ENCODE measurements at places on chromosomes 7 and 10.

GRCh38 chr10:22067091-22067490 is 63.6 kb upstream of the DNAJC1 start:
- no peak for DNase-seq

DNA sequence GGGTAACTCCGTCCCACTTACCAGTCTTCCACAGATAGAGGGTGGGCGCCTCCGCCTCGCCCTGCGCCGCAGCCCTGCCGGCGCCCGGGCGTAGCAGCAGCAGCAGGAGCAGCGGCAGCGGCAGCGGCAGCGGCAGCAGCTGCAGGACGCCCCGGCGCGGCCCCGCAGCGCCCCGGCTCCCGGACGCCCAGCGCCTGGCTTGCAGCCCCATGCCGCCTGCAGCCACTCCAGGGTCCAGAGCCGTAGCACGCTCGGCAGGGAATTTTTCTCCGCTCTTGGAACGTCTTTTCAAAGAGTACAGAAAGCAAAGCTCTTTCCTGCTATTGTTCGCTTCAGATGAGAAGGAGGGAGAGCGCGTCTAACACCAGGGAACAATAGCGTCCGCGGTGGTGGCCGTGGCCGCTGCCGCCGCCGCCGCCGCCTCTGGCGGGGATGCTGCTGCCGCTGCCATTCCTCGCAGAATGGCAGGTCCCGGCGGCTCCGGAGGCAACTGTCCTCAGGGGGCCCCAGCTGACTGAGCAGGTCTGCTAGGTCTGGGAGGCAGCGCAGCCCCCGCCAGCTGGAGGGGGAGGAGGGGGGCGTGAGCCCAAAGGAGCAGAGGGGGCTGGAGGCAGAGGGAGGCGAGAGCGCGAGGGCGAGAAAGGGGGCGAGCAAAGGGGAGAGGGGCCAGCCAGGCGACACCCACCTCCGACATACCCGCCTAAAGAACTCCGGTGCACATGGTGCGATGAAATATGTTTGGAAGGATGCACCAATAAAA is at the start of gene THSD7A:
TSS of gene THSD7A (minus strand) at position 463 of the 760 bp plus-strand sequence. CDS start at position 211, 252 bp downstream.
- DNase-seq: peak; percentile 2

GRCh38 chr10:91690996-91691676 is 58.3 kb upstream of the PPP1R3C start:
- no peak for DNase-seq

DNA sequence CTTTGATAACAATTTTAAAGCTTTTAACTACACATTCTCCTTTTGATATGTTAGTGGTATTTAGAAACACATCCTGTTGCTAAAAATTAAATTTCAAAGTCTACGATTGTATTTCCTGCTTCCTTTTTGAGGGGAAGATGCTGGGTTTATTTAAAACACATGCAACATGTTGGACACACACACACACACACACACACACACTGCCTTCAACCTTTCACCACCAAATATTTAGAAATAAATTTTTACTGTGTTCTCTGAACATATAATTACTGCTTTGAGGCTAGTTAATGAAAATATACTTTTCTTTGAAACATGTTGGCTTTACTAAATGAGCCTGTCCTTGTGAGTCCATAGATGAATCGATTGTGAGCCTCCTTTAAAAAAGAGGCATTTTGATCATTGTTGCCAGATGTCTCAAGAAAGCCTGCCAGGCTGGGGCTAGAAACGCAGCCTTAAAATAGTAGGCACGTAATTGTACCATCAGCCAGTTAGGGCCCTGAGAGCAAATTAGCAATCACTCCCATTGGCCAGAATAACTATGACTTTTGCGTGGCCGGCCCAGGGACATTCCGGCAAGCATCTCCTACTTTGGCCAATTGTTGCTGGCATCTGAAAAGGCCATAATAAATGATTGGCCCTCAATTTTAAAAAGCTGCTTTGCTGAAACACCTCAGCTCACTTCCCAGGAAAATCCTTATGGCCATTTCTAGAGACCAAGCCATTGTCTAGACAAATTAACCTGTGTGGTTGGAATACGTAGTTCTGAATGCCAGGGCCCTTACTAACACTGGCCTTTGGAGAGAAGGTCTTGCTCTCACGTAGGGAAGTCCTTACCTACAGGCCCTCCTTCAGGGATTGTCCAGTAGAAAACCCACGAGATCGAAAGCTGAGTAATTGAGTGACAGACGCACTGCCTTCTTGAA is 9.9 kb upstream of the TEX36 start:
- DNase-seq: no peak

DNA sequence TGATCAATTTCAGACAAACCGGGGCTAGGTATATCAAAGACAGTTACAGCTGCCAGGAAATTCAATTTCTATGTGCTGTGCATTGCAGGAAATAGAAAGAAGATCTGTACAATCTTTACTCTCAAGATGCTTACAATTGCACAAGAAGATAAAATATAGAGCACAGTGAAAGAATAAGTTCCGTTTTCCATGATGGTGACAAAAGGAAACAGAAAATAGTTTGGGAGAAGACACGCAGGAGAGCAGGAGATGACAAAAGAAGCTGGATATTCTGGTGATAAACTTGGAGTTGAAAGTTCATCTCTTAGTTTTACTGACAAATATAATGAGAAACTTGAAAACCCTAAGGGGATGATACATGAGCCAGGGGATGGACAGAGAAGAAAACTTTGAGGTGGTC is 646.0 kb downstream of the PARD3 start:
- DNase-seq: no peak

DNA sequence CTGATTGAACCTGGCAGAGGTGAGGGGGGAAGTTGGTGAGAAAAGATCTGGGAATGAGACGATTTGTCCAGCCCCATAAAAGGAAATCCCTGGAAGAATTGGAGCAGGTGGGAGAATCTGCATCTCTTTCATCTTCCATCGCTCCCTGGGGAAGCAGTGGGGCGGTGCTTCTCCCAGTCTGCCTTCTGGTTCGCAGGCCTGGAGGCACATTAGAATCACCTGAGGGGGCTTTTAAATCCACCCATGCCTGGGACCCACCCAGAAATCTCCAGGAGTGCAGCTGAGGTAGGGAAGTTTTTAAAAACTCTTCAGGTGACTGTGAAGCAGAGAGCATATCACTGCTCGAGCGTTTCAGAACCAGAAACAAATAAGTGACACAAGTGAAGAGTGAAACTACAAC is 26.7 kb upstream of the SYPL1 start:
- no peak for DNase-seq

DNA sequence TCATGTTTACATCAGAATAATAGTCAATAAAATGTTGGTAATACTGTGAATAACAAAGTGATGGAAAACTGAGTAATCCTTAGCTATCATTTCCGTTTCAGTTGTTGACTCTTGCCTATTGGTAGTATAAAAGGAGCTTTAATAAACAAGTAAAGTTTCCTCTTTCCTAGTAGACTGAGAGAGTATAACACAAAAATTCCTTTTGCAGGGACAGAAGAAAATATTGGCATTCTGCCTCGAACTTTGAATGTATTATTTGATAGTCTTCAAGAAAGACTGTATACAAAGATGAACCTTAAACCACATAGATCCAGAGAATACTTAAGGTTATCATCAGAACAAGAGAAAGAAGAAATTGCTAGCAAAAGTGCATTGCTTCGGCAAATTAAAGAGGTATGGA is 9.4 kb downstream of the KIF20B start:
- no peak for DNase-seq

DNA sequence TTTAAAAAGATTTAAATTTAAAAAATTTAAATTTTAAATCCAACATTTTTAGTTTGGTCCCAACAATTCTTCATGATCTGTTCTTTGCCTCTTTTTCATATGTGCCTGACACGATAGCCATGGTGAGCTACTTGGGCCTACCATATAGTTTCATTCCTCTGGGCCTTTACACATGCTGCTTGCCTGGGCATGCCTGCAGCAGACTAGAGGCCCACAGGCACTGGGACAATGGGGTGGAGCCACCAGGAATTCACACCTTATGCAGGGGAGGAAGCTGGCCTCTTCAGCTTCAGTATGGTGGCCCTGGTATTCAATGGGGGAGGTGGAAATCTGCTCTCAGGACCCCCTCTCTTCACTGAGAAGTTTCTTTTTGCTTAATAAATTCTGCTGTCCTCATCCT is 37.8 kb upstream of the ZNF365 start:
- no peak for DNase-seq

DNA sequence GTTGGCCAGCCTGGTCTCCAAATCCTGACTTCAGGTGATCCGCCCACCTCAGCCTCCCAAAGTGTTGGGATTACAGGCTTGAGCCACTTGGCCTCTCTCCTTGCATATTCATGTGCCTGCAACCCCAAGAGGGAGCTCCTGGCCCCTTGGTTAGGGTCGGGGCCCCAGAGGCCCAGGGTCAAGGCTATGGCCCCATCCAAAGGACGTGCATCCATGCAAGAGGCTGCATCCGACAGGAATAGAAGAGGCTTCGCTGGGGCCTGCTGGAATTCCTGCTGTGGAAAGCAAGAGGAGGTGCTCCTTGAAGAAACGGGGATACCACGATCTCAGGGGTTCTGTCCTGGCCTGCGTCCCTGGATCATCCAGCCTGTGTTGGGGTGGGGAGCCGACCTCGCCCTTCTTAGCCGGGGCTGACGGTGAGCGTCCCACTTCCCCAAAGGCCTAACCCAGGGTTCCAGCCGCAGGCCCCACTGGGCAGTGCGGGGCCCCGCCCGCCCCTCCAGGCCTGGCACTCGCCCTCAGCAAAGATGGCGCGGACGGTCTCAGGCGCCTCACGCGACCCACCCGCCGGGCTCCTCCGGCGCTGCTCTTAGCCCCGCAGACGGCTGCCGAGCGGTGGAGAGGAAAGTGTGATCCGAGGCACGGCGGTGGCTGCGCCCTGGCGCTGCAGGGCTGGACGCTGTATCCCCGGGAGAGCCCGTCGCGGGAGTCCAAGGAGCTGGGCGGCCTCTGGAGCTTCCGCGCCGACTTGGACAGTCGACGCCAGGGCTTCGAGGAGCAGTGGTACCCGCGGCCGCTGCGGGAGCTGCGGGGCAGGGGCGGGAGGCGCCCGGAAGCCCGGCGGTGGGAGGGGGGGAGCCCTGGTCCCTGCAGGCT is 54.7 kb downstream of the ZNF727 start:
- DNase-seq: no peak

DNA sequence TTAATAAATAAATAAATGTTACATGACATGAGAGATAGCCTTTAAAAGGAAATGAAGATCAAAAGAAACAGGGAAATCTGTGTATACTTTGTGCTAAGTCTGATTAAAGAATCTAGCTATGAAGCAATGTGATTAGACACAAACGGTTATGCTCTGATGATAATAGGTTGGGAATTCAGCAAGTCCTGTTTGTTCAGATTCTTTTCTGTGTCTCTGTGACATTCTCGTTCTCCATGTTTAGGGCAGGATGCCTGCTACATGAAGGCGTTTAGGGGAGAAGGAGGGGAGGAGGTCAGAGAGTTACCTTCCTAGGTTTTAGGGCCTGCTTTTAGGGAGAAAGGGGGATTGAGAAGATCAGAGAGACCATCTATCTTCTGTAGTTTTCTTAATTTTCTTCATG is 555.3 kb downstream of the DNAJB9 start:
- DNase-seq: no peak

DNA sequence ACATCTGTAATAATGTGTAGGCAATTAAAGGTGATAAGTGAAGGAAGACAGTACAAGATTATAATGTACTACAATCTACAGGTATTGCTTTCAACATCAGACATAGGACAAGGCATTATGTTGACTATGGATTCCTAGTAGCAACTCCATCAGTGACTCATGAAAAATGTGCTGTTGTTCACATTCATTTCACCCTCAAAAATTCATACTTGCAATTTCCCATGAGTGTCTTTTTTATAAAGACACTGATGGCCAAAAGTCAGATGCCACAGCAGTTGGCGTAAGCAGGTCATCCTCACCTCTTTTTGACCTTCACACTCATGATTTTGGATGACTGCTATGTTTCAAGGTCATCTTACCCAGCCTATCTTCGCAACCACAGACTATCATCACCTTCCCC is 100.0 kb upstream of the AMPH start:
- DNase-seq: no peak

DNA sequence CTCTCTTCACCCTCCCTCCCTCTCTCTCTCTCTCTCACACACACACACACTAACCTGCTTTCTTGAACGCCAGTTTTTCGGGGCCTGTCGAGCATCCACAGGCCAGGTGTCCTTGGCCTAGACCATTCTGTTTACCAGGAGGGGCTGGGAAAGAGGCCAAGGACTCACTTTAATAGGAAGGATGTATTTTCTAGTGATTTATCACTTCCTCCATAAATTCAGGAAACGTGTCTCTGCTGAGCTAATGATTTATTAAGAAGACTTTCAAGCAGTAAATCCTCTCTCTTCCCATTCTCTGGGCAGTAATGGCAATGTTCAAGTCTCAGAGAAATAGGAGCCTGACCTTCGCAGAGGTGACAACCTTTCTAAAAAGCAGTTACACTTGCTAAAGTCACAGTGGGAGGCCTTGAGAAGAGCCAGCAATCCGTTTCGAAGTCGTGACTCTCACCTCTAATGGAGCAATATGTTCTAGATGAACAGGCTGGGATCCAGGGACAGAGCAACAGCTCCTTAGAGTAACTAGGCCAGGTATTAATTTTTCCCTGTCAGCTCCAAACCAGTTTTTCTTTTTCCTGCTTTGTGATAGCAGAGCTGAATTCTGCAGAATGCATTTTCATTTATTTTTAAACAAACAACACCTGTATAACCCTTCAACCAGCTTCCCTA is 1357.5 kb upstream of the SORCS1 start:
- no peak for DNase-seq

DNA sequence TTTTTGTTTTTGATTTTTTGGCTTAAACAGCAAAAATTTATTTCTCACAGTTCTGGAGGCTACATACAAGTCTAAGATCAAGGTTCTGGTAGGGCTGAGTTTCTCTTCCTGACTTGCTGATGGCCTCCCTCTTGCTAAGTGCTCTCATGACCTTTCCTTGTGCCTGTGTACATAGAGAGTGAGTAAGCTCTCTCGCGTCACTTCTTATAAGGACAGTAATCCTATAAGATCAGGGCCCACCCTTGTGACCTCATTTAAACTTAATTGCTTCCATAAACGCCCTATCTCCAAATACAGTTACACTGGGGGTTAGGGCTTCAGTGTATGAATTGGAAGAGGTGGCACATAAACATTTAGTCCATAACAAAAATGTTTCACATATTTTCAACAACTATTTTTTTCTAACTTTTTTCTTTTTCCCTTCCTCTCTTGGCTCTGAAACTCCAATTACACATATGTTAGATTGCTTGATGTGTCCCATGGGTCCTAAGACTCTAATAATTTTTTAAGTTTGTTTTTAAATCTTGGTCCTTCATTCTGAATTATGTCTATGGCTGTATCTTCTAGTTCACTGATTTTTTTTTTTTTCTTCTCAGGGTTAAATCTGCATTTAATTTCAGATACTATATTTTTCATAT is 149.8 kb downstream of the HBP1 start:
- DNase-seq: no peak

Data from stimulated activated CD4-positive, alpha-beta T cell treated with anti-CD3 and anti-CD28 coated beads, Interleukin-12 subunit alpha, Interleukin-12 subunit beta, amount 100 ng/mL, for 24 hours (primary cell).